Thoracic aorta (tissue), 2 donors: ENCODE measurements at places on chromosomes 13 and 19.

GRCh38 chr19:45444318-45445041 lies 20.8 kb upstream of the ERCC1 start:
- DNase-seq: peak; percentile 83

DNA sequence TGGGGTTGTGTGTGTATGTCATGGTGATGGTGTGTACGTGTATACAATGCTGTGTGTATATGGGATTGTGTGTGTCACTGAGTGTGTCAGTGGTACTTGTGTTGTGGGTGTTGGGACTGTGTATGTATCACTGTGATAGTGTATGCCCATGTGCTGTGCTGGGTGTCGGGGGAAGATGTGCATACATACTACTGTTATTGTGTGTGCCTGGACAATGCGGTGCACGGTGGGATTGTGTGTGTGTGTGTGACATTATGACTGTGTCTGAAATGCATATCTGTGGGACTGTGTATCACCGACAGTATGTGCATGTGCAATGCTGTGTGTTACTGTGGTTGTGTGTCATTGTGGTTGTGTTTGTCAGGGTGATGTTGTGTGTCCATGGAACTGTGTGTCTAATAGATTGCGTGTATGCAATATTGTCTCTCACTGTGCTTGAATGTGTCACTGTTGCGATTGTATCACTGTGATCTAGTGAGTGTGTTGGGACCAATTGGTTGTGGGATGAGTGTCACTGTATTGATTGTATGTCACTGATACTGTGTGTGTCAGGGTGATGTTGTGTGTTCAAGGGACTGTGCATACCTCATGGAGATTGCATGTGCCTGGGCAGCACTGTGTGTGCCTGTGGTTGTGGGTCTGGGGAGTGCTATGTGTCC lies 11.0 kb upstream of the BBC3 start:
- no peak for DNase-seq

GRCh38 chr13:87295636-87296035 lies 375.5 kb upstream of the SLITRK5 start:
- DNase-seq: no peak

DNA sequence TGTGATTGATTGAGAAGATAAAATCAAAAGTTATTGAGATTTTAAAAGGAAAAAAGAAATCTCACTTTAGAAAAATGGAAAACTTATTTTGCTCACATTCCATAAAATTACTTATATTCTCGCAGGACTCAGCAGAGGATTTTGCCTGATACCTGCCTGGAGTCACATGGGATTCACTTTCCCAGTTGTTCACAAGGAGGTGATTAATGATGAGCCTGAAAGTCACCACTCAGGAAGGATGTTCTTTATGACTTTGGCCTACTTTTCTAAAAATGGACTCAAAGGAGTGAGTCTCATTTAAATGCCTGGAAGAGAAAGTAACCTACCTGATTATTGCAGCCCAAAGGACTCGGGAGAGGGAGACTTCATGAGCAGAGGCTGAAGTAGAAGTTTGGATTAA lies 34.5 kb upstream of the FAM216B start:
- DNase-seq: no peak

- no peak for DNase-seq
Measured at GRCh38 chr13:26225896-26226617, 3.9 kb upstream of the RNF6 start.

GRCh38 chr19:47379381-47379938 lies 30.3 kb downstream of the DHX34 start:
- DNase-seq: no peak

DNA sequence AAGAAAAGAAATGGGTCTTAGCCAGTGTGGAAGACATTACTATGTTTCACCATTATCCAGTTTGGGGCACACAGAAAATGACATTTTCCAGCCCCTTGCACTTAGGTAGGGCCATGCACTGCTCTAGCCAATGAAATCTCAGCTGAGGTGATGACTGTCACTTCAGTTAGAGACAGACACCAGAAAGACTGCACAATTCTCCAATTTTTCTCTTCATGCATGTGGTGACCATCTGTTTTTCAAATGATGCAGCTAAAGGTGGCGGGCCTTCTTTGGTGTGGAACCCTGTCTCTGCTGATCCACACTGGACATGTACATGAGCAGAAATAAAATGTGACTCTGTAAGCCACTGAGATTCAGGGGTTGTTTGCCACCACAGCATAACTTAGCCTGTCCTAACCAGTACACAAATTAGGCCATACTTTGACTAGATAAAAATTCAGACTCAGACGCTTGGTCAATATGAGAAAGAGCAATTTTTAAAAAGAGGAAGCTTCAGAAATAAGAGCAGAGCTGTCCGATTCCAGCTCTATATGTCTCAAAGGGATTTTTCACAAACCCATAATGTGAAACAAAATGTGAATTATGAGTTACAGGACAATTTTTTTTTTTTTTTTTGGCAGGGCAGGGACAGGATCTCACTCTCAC lies 6.7 kb downstream of the ZNF565 start:
- DNase-seq: no peak

DNA sequence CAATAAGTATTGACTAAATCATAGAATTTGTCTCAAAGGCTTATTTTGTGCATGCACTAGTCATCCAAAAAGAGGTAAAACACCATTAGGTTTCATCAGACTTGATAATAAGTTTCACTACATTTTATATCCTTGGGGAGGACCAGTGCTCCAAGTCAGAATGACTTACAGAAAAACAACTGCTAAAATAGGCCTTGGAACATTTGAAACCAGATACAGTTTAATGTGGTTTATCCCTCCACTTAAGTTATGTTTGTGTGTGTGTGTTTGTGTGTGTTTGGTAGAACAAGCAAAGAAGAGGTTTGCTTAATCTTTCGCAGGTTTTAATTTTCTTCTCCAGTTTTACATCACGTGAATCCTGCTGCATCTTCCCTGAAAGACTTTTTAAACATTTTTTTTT lies 570.9 kb downstream of the PCDH9 start:
- no peak for DNase-seq

- DNase-seq: no peak
Measured at GRCh38 chr13:112245989-112246388, 130.2 kb upstream of the SPACA7 start.

- no peak for DNase-seq
Measured at GRCh38 chr19:16521715-16522289, 20.4 kb downstream of the CHERP start.

DNA sequence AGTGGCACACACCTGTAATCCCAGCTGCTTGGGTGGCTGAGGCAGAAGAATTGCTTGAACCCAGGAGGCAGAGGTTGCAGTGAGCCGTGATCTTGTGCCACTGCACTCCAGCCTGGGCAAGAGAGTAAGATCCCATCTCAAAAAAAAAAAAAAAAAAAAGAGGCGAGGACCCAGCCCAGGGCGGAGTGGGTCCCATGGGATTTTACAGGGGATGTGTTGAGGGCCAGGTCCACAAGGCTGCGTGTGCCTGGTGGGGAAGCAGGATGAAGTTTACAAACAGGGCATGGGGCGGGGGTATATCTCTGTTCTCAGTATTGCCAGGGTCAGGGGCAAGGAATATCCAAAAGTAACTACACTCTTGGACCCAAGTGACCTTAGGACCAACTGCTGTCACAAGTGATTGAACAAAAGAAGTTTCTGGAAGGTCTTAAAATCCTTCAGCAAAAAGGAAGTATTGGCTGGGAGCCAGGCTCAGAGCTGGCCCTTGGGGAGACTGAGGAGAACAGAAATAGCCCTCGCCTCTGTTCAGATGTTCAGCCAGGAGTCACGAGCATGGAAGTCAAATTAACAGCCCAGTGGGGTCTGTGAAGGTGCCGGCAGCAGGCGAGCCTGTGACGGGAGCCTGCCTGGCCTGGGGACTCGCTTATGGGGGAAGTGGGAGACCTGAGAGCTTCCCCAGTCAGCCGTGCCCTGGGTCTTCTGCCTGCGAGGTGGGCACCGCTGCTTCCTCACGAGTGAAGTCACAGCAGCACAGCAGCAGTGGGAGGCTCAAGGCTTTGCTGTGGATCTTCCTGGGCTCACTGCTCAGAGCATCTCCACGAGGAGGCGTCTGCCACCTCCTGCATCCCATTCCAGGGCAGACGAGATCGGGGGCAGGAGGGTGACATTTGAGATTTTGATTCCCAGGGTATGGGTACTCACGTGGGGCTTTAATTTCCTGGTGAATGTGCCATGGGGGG lies 6.4 kb downstream of the MYO9B start:
- no peak for DNase-seq

DNA sequence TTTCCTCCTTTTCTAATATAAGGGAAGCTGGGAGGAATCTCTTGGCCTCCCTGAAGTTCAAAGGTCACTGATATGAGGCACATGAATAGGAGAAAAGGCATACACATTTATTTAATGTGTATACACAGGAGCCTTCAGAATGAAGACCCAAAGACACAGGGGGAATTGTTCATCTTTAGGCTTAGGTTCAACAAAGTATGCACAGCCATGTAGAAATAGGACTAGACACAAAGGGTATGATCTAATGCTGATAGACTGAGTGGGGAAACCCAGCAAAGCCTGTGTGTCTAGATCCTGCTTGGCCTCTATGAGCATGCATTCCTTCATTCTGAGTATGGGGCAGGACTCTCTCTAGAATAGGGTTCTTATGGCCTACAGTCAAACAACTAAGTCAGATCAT lies 177.1 kb upstream of the RFC3 start:
- DNase-seq: no peak
